Stromal cell of bone marrow (primary cell): ENCODE measurements at places on chromosomes 3 and 15.

DNA sequence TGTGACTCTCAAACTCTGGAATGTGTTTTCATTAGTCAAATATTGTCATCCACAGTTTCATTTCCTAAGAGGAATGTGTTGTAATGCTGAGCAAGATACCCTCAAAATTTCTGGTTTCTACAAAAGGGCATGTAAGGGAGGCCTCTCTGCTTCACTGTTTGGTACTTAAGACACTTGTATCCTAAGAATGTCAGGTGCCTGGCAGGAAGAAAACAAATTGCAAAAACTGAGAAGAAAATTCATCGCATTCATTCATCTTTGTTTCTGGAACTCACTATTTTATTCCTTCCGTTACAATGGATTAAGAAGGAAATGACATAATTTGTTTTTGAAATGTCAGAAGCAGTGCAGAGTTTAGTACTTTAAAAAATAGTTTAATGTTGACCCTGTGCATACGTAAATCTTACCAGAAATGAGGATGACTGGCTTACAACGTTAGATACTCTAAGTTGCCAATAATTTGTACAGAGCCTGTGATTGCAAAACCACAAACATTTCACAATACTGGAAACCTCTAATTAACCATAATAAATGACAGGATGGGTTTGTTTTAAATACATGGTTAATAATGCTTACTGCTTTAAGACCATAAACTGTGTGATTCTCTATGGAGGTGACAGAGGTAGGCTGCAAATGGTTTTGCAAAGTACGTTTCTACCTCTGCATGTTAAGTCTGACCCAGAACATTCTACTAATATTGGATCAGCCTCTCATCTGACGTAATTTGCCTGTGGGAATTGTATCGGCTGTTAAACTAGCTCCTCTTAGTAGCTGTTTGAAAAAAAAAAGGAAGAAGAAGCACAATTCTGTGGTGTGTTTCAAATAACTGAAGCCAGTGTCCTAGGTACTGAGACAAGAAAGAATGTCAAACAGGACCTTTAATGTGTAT is 477.8 kb downstream of the RBMS3 start:
- DNase-seq = peak; percentile 81

DNA sequence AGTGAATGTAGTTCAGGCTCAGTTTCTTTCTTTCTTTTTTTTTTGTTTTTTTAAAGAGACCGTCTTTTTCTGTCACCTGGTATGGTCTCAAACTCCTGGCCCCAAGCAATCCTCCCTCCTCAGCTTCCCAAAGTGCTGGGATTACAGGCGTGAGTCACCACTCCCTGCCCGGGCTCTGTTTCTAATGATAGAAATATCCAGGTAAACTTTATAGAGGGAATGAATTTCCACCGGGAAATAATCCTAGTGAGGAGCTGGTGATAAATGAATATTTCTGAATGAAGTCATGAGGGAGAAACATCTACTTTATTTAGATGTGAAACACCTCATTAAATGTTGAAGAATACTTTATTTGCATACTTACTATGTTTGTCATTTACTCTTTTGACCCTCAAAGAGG is 7.2 kb downstream of the RNF13 start:
- no peak for DNase-seq

GRCh38 chr15:59413577-59413976 is 24.4 kb upstream of the FAM81A start:
- no peak for DNase-seq

DNA sequence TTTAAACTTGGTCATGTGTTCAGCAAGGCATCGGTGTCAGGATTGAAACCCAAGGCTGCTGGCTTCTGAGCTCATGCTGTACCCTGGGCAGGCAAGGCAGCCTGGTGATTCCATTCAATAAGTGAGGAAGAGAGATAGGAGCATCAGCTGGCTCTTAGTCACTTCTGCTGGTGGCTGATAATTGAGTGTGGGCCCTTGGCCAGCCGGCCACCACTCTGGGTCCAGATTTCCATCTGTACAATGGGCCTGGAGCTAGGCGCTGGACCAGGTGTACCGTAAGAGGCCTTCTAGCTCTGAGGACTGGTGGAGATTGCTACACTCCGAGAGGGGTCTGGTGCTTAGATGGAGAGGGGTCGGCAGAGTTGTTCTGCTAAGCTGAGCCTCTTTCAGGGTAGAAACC is 4.3 kb downstream of the CD276 start:
- DNase-seq = no peak

DNA sequence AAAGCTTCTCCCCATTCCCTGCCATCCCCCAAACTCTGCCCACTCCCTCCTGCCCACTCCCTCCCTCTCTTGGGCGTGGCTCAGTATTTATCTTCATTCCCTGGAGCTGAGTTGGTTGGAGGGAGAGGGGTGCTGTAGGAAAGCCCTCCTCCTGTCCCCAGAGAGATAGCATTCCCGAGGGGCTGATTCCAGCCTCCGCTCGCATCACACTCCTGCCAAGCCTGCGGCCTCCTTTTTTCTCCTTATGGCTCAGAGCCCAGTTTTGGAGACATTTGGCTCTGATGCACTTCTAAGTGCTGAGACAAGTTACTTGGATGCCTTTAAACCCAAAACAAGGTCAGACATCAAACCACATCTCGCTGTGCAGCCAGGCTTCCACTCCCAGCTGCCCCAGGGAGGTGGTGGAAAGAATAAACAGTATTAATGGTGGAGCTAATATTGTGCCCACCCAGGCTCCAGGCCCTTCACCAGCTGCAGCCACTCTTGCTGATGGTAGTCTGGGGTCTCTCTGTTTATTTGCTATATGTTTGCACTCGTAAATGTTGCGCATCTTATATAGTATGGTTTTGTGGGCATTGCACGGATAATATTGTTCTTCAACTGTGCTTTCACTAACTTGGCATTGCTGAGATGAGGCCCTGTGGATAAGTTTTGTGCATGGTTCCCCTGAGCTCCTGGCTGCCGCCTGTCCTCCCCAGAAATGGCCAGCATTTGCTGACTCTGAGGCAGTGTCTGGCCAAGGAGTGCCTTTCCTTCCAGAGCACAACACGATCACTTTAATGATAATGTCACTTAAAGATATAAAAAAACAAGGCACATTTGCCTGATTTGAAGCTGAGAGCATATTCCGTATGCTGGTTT is 157.2 kb downstream of the LRRC28 start:
- DNase-seq = peak; percentile 82

GRCh38 chr3:188088948-188089685 is 64.8 kb upstream of the LPP start:
- DNase-seq = no peak

- DNase-seq = no peak
Measured at GRCh38 chr3:172036541-172037215, 2.7 kb upstream of the FNDC3B start.

DNA sequence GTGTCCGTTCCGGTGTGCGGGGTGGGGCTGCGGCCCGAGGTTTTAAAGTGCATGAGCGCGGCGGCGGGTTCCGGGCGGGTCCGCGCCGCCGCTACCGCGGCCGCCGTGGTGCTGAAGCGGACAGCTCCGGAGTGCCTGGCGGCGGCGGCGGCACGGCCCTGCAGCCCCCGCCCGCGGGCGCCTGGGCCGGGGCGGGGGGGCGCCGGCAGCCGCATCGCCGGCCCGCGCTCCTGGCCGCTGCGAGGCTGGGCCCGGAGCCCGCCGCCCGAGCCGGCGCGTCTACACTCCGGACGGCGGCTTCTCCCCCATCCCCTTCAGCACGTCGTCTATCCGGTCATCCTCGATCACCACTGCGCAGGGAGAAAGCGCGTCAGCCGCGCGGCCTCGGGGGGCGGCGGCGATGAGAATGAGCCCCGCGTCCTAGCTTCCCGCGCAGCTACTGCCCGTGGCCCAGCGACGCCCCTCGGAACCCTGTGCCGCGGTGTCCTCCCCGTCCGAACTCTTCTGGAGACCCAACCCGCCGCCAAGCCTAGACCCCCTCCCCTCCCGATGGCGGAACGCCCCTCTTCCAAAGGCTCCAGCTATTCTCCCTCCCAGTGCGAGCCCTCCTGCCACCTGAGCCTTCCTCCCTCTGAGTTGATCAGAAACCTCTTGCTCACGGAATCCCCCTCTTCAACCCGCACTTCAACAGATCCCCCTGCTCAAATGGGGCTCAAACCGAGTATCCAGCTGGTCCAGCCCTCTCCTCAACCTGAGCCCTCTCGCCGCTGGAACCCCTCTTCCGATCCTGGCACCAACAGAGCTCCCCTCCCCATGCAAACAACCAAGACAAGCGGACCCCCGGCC is 1.3 kb downstream of the CAMK2N2 start:
- DNase-seq = no peak

DNA sequence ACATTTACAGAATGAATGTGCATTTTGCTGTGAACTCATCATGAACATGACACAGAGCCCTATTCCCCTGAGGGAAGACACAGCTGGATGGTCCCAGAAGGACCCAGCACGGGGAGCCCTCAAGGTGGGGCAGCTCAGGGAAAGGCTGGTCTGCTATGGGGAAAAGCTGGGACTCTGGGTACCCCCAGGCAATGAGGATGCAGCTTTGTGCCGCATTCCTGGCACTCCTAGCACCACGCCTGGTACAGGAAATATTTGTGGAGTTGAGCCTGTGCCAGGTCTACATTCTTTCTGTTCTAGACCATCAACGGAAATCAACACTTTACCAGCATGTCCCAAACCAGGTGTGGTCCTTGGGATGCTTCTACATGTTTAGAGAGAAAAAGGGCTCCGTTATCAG is 74.0 kb downstream of the SRGAP3 start:
- no peak for DNase-seq

- no peak for DNase-seq
Measured at GRCh38 chr3:154656486-154656885, 226.5 kb upstream of the GPR149 start.

- DNase-seq = no peak
Measured at GRCh38 chr3:195441476-195441991, 1.3 kb downstream of the ACAP2 start.

DNA sequence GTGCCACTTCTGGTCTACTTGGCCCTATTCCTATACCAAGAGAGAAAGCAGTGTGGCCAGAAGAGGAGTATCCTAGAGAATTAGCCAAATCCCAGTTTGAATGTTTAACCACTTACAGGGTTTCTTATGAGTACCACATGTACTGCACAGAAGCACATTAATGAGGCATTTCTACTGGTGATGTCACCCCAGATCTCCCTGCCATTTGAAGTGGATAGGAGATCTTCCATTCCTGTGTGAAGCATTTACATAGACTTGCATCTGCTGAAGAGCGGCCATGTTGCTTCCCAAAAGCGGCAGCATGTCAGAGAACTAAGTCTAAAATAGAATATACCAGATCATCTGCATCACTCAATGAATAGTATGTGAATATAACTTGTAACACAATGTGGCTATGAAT is 108.4 kb upstream of the TUSC7 start:
- no peak for DNase-seq

DNA sequence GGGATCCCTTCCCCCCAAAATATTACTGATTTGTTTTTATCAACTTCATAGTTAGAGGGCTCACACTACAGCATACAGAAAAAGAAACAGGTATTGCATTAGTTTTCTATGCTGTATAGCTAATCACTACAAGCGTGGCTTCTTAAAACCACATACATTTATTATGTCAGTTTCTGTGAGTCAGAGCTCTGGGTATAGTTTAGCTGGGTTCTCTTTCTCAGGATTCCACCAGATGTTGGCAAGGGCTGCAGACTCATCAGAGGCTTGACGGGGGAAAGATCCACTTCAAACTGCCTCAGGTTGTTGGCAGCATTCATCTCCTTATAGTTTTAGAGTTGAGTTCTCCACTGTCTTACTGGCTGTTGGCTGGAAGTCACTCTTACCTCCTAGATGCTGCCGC is 328.0 kb downstream of the NLGN1 start:
- DNase-seq = no peak

DNA sequence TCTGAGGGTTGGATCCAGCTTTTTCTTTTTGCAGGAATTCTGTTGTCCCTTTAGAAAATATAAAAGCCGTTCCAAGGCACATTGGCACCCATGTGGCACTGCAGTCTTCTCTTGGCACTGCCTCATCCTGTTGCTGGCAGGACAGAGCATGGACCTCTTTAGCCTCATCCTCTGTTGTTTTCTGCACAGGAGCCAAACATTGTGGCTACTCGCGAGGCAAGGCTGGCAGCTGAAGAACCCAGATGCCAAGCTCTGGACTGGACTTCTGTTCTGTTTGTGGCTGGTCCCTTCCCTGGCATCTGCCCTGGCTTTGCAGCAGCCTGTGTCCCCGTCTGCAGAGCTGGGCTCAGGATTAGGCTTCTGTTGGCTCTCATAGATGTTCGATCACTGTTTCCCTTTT is 224.7 kb upstream of the TBC1D5 start:
- DNase-seq = no peak

GRCh38 chr3:27596334-27596841 is 112.2 kb upstream of the SLC4A7 start:
- DNase-seq = peak; percentile 56

DNA sequence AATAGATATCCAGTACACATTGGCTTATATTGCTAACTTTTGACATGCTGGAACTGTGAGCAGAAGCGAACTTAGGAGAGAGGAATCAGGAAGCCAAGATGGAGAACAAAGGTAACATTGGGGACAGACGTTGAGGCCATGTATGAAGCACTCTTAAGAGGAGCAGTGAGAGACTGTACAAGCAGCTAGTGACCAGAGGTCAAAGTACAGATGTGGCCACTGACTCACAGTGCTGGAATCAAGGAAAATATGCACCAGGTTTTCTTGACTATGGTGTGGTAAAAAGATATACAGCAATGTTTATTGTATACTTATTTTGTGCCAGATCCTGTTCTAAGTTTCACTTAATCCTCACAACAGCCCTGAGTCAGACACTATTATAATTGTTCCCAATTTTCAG is 2.0 kb upstream of the IL20RB start:
- DNase-seq = no peak

DNA sequence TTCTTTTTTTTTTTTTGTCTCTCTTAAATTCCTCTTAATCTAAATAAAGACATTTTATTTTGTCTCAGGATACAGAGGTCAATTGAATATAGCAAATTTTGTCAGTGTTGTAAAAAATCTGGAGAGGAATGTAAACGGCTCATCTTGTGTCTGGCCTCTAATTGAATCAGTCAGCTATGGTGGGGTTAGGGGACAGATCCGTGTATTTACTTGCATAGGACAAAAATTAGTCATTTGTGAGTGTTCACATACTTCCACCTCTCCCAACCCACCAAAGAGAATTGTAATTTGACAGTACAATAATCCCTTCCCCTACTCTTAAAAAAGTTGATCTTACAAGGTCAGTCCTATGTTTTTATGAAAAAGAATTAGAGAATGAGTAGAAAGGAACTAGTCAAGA is 18.3 kb downstream of the PPARG start:
- DNase-seq = no peak
